ENCODE measurements at places on chromosomes 11 and 22.

GRCh38 chr22:37742376-37743171 is 45.7 kb downstream of the TRIOBP start:
- no peak for DNase-seq

DNA sequence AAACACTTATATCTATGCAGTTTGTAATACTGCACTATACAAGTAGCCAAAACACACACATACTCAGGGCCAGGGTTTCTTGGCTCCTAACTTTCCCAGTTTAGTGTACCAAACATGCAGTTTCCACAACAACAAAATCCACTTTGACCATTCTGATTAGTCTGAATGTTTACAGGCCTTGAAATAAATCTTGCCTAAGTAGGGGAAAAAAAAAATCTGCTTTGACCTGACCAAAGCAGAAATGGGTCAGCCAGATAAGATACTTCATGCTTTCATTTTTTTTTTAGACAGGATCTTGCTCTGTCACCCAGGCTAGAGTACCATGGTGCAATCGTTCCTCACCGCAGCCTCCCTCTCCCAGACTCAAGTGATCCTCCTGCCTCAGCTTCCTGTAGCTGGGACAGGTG is 10.1 kb downstream of the PRR14L start:
- no peak for DNase-seq

- DNase-seq: no peak
These were observed 54.9 kb downstream of the C11orf91 start for GRCh38 chr11:33645686-33646085.

GRCh38 chr11:46918788-46919513 is 601 bp upstream of the LRP4 start:
- no peak for DNase-seq

DNA sequence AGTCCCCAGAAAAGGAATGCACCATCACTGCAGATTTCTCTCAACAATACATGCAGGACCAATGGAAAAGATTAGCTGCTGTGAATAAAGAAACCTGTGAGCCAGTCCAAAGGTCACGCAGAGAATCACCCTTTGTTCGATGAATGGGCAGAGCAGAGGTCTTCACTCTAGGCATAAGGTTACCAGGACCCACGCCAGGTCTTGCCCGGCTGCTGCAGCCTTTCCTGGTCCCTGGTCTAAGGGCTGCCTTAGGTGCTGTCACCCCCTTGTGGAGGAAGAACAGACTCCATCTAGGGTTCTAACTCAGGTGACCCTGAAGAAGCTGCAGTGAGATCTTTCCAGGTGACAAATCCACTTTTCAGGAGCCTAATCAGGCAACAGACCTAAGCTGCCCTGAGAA is 29.0 kb upstream of the NAP1L4 start:
- DNase-seq: no peak

GRCh38 chr11:88553204-88553603 is 215.7 kb upstream of the CTSC start:
- DNase-seq: no peak

- DNase-seq: no peak
These were observed 33.5 kb downstream of the ENTHD1 start for GRCh38 chr22:39859903-39860588.

GRCh38 chr22:25038771-25039170 is 86.3 kb downstream of the KIAA1671 start:
- DNase-seq: no peak

DNA sequence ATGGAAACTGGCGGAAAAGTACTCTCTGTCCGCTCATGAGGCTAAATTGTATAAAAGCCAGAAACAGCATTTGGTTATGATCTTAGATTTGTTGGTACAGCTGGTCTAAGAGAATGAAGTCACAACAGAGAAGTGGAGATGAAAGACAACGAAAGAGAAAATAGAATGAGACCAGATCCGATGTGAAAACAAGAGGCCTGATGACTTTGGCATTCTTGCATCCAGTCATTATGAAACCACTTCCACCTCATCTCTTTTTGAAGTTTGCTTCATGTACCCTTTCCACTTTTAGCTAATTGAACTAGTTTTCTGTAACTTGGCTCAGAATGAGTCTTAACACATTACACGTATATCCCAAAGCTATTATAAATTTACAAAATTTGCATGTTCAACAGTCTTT is 1431.7 kb downstream of the LRRC4C start:
- no peak for DNase-seq

GRCh38 chr11:126655807-126656128 is 300.3 kb downstream of the ST3GAL4 start:
- no peak for DNase-seq

GRCh38 chr11:12884751-12885318 is 124.3 kb upstream of the RASSF10 start:
- DNase-seq: no peak

DNA sequence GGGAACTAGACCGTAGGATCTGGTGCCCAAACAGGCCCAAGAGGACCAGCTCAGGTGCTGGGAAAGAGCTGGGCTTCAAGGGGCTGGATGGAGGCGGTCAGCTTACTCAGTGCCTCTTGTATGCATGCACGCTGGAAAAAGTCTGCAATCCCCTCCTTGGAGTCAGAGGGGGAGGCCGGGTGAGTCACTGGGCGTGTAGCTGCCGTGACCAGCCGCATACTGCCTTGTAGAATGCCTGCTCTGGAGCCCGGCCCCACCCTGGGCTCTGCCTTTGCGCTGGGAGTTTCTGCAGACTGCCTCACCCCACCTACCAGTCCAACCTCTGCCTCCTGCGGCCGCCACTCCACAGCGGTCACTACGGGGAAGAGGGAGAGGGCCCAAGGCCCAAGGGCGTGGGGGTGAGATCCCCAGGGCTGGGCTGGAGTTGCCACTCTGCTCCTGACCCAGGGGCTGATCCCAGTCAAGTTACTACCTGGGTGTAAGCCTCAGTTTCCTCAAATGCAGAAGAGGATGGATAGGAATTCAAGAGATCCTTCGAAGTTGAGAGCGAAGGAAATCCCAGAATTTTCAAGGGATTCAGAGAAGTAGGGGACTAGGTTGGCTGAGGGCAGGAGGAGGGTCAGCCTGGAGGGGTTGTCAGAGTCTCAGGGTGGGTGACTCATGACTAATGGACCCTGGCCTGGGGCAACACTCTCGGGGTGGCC is 4.2 kb downstream of the MRGPRF start:
- DNase-seq: peak; percentile 22

DNA sequence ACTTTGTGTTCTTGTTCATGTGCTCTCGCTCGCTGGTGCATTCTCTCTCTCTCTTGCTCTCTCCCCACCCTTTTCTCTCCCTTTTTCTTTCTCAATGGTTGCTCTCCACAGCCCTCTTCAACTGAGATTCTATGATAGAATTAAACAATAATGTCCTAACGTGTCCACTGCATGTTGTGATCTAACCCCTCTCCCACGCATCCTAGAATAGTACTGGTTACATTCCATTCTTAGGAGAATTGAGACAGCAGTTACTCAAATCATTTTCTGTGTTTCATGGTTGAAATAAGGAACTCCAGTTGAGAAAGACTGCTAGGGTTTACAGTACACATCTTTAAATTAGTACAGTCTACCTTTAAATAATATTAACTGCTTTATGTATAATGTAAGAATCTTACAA is 318.1 kb upstream of the PITPNB start:
- DNase-seq: no peak
